ENCODE measurements at places on chromosomes 12 and 14. TPM values are rescaled to one million over a fixed set of nuclear protein-coding genes. Genes with fewer than 3 reads are reported as not detected.

GRCh38 chr12:16605642-16606116, 283 bp downstream of the LMO3 start:
- peak overlapping the region; percentile 80 for H3K4me3 ChIP-seq
- H3K4me1 ChIP-seq, result no peaks in the 10 kb centered on the region
- H3K36me3 ChIP-seq, result no peaks in the 10 kb centered on the region
- no peaks in the 10 kb centered on the region for H3K27me3 ChIP-seq
- no peak for DNase-seq

Gene C14orf132
- total RNA-seq, result 38.2 TPM

GRCh38 chr12:114166362-114166761, 200.2 kb upstream of the RBM19 start:
- no peak overlapping the region for H3K27ac ChIP-seq
- H3K4me3 ChIP-seq, result no peak overlapping the region
- no peaks in the 10 kb centered on the region for H3K27me3 ChIP-seq
- no peaks in the 10 kb centered on the region for H3K36me3 ChIP-seq
- peak; percentile 51 for DNase-seq
- no peaks in the 10 kb centered on the region for H3K4me1 ChIP-seq

- H3K27ac ChIP-seq, result peak overlapping the region; percentile 73
- H3K36me3 ChIP-seq, result no peaks in the 10 kb centered on the region
- DNase-seq, result peak; percentile 89
These were observed 14.6 kb downstream of the C14orf132 start for GRCh38 chr14:96053600-96054381.

DNA sequence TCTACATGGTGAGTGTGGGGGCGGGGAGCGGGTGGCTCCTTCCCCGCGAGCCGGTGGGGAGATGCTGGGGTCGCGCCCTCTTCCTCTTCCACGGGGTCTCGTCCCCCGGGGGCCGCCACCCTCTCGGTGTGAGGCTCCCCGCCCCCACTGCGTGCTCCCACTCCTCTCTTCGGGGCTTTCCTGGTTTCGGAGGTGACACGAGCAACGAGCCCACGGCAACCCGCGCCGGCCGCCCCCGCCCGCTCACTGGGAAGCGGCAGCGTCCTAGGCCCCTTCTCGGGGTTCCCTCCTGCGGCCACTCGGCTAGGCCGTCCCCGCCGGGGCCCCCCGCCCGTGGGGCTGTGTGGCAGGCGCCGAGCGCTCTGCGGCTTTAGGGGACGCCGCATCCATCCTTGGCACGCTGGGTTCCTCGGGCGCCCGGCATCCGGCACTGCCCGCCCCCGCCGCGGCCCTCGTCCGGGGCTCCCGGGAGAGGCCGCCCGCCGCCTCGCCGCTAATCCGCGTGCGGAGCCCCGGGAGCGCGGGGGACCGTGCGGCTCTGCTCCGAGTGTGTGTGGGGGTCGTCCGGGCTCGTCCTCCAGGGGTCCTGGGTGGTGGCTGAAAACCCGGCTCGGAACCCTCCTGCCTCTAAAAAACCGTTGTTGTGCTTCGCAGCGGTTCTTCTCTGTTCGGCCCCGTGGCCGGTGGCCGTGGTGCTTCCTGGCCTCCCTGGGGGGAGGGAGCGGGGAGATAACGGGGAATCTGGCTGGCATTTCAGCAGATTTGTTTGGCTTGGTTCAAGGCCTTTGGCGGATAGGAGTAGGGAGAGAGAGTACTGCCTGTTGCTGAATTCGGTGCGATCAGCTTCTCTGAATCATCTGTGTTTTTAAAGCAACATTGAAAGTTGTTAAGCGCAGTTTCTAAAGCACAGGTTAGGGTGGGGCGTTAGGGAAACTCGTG, 1.0 kb downstream of the PCNX1 start:
- no peaks in the 10 kb centered on the region for H3K27me3 ChIP-seq
- no peaks in the 10 kb centered on the region for H3K36me3 ChIP-seq
- H3K27ac ChIP-seq, result peak overlapping the region; percentile 98
- peak; percentile 85 for DNase-seq
- H3K4me1 ChIP-seq, result peaks cover 9% of the 10 kb centered on the region
- H3K4me3 ChIP-seq, result peak overlapping the region; percentile 72

GRCh38 chr12:78402366-78403134, 462.0 kb upstream of the SYT1 start:
- H3K27ac ChIP-seq, result no peak overlapping the region
- no peaks in the 10 kb centered on the region for H3K4me1 ChIP-seq
- DNase-seq, result no peak

Gene RPGRIP1
- total RNA-seq, result 0.39 TPM

GRCh38 chr12:93153321-93153720, 224.2 kb upstream of the EEA1 start:
- H3K4me3 ChIP-seq, result no peak overlapping the region
- H3K27ac ChIP-seq, result no peak overlapping the region
- H3K4me1 ChIP-seq, result no peaks in the 10 kb centered on the region

- no peak overlapping the region for H3K27ac ChIP-seq
These were observed 237.9 kb downstream of the IPO8 start for GRCh38 chr12:30457621-30458289.

- H3K27me3 ChIP-seq, result no peaks in the 10 kb centered on the region
- H3K4me1 ChIP-seq, result no peaks in the 10 kb centered on the region
- no peak for DNase-seq
These were observed 26.1 kb downstream of the SERPINA3 start for GRCh38 chr14:94638339-94638738.

DNA sequence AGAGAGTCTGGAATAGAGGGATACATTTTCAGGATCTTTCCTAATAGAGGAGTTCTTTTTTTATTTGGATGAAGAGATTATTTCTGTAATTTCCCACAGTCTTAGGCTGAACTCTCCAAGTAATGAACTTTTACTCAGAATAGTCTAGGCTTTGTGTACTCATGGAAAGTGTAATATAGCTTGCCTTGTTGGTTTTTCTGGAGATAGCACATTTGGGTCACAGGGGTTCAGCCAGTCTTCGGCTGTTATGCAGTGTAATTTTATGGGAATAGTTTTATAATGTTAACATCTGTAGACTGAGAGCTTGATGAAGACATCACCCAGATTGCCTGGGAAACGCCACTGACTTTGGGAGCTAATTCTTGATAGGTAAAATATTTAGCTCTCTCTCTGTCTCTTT, 450.8 kb downstream of the RAD51B start:
- DNase-seq, result no peak
- H3K4me1 ChIP-seq, result no peaks in the 10 kb centered on the region
- H3K27me3 ChIP-seq, result no peaks in the 10 kb centered on the region
- no peaks in the 10 kb centered on the region for H3K36me3 ChIP-seq
- no peak overlapping the region for H3K4me3 ChIP-seq
- H3K27ac ChIP-seq, result peak overlapping the region; percentile 28

Gene PTPRQ
- total RNA-seq, result 10.3 TPM

- no peaks in the 10 kb centered on the region for H3K27me3 ChIP-seq
- H3K27ac ChIP-seq, result no peak overlapping the region
- H3K4me3 ChIP-seq, result no peak overlapping the region
- H3K4me1 ChIP-seq, result no peaks in the 10 kb centered on the region
- no peak for DNase-seq
These were observed 56.5 kb downstream of the KCNMB4 start for GRCh38 chr12:70422631-70423030.

Gene RBP5
- total RNA-seq, result 6.3 TPM

Gene TAS2R8
- total RNA-seq, result not detected

- no peak for DNase-seq
- no peaks in the 10 kb centered on the region for H3K4me1 ChIP-seq
- no peak overlapping the region for H3K4me3 ChIP-seq
- H3K36me3 ChIP-seq, result no peaks in the 10 kb centered on the region
- no peak overlapping the region for H3K27ac ChIP-seq
- no peaks in the 10 kb centered on the region for H3K27me3 ChIP-seq
These were observed 2.4 kb upstream of the FIGNL2 start for GRCh38 chr12:51850965-51851299.

DNA sequence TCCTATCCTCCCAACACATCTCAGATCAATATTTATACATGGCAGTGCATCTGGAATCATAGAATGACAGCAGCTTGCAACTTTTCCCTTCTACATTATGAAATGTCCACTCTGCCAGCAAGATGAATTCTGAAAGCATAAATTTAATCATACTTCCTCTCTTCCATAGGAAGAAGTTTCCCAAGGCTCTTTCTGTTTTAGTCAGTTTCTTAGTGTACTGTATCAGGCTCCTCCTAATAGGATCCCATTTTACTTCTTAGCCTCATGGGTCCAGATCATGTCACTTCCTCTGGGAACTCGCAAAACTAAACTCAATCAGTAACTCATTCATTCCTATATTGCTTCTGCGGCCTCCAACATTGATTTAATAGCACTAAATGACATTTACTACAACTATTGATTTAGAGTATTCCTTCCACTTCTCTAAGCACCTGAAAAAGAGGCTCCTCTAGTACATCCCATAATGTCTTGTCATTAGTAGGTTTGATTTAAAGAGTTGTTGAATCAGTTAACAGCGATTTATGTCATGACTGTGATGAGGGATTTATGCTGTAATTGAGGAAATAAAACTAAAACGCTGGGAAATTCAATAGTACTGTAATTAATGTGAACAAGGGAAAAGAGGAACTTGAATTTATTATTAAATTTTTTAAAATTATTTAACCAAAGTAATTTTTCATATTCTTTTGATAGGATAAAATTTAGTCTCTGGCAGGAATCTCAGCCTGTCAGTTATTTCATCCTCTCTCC, 4.0 kb downstream of the CLEC1A start:
- no peak for DNase-seq
- no peaks in the 10 kb centered on the region for H3K27me3 ChIP-seq
- no peaks in the 10 kb centered on the region for H3K4me1 ChIP-seq
- H3K27ac ChIP-seq, result no peak overlapping the region

DNA sequence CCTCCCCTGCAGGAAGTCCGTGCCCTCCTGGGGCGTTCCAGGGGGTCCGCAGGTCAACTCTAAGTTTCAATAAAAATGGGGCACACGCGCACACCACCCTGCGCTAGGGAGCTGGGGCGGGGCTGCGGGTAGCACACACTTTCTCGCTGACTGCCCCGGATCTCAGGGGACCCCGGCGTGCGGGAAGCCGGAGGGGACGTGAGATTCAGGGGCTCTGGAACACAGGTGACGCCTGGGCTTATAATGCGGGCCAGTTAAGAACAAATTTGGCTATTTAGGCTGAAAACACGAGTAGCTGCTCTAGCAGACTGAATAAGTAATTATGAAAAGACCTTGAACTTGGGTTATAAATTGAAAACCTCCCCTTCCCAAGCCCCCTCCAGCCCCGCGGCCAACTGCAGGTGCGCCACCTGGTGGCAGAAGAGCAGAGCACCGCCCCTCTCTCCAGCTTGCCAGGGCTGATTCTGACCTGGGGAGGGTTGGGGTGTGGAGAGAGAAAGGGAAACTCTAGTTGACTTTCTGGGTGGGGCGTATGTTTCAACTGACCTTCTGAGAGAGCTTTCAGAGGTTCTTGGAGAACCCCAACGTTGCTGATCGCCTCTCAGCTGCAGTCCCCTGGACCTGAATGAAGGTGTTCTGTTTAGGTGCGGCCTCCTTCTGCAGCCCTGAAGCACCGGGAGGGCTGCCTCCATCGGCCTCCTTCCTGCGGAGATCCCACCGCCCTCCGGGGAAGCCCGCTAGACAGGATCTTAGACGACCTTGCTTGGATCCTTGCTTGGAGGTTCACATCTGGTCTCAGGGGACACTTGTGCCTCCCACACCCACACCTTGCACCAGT, 118.4 kb upstream of the EVL start:
- H3K36me3 ChIP-seq, result no peaks in the 10 kb centered on the region
- H3K27me3 ChIP-seq, result no peaks in the 10 kb centered on the region
- no peak overlapping the region for H3K4me3 ChIP-seq

Gene SMOC1
- 2.9 TPM for total RNA-seq

GRCh38 chr12:33581613-33582122, 142.0 kb upstream of the SYT10 start:
- no peak overlapping the region for H3K27ac ChIP-seq
- H3K27me3 ChIP-seq, result no peaks in the 10 kb centered on the region
- no peak for DNase-seq
- no peak overlapping the region for H3K4me3 ChIP-seq
- no peaks in the 10 kb centered on the region for H3K4me1 ChIP-seq

Gene TSPAN9
- 50.6 TPM for total RNA-seq

GRCh38 chr12:94980577-94980976, 22.9 kb downstream of the NDUFA12 start:
- DNase-seq, result no peak
- H3K27ac ChIP-seq, result no peak overlapping the region
- no peak overlapping the region for H3K4me3 ChIP-seq
- H3K4me1 ChIP-seq, result peaks cover 1% of the 10 kb centered on the region

Gene KLRC3
- not detected for total RNA-seq

DNA sequence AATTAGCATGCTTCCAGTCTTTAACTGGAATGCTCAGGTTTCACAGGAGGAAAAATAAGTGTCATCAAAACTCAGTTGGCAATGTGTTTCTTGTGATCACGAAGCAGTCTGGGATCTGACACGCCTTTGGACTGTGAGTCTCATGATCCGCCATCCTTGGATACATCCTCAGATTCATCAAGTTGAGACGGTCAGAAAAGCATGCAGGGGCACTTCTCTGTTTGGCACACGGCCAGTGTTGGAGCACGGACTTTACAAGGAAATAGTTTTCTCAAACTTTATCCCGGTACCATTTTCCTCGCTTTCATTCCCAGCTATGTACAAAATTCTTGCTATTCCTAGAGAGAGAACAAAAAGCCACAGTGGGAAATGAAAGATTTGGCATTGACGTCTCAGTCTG, 88.4 kb upstream of the PARP11 start:
- no peak overlapping the region for H3K27ac ChIP-seq
- no peaks in the 10 kb centered on the region for H3K27me3 ChIP-seq
- no peaks in the 10 kb centered on the region for H3K36me3 ChIP-seq
- no peak overlapping the region for H3K4me3 ChIP-seq
- DNase-seq, result no peak

DNA sequence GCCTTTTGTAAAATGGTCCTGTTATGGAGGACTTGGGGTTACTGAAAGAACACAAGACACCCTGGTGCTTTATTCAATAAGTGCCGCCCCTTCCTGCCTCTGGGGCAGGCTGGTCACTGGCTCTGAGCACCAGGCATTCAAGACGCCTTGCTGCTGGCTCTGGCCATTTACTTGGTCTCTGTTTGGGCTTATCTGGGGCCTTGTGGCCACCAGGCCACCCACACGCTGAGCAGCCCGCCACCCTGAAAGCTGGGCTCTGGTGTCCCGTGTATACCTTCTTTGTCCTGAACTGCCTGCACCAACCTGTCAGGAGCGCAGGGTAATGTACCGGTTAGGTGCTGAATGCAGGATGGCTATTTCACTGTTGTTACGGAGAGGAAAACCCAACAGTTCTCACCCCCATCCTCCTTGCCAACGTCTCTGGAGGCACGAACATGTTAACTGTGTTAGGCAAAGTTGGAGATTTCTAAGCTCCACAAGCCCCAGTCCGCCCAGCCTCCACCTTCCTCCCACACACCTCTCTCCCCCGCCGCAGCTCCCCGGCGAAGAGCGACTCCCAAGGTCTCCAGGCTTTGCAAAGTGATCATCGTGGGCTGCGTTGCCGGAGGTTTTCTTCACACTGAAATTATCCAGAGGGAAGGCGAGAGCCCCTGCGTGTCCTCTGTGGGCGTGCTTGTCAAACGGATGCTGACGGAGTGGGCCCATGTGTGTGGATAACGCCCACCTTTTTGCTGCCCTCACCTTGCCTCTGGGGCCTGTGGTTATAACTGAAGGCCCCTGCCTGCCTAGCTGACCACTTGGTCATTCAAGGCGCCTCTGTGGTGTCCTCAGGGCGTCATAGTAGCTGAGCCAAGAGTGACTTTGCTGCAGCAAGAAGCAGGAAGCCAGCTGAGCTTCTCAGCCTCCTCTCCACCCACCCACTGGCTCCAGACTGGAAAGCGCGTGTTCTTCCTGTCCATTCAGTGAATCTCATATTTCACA, 18.8 kb upstream of the BEGAIN start:
- H3K4me3 ChIP-seq, result no peak overlapping the region
- no peaks in the 10 kb centered on the region for H3K27me3 ChIP-seq
- no peak for DNase-seq
- no peaks in the 10 kb centered on the region for H3K4me1 ChIP-seq

Gene SERPINA10
- total RNA-seq, result not detected

All from aorta (tissue), 5 donors.